ENCODE measurements at places on chromosomes 1 and 21. TPM values are rescaled to one million over a fixed set of nuclear protein-coding genes. Genes with fewer than 3 reads are reported as not detected.

Gene ATP6V1G3
- total RNA-seq = not detected

Gene BGLAP
- 0.66 TPM for total RNA-seq

Gene MRPS21
- 65.0 TPM for total RNA-seq

Gene UBASH3A
- not detected for total RNA-seq

Gene EXO1
- total RNA-seq = 2.9 TPM

GRCh38 chr1:87291107-87291506 lies 37.6 kb upstream of the LMO4 start:
- no peaks in the 10 kb centered on the region for H3K27me3 ChIP-seq
- no peak overlapping the region for H3K4me3 ChIP-seq
- no peaks in the 10 kb centered on the region for H3K36me3 ChIP-seq
- no peak overlapping the region for H3K27ac ChIP-seq

GRCh38 chr21:44706026-44706705 lies 5.2 kb downstream of the TSPEAR start:
- DNase-seq = no peak
- no peaks in the 10 kb centered on the region for H3K36me3 ChIP-seq
- H3K27me3 ChIP-seq = peaks cover 47% of the 10 kb centered on the region
- H3K4me1 ChIP-seq = no peaks in the 10 kb centered on the region
- H3K4me3 ChIP-seq = no peak overlapping the region

DNA sequence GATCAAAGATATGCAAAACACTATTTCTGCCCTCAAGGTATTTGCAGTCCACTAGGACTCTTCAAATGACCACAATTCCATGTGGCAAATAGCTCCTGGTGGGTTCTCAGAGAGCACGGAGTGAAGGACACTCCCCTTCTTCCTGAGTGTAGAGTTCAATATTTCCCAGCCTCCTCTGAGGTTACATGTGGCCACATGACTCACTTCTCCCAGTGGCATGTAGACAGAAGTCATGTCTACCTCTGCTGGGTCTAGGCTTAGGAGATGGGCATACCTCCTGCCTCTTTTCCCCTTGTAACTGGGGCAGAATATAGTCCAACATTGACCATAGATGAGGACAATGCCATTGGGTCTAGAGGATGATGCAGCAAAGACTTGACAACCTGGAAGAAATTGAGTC lies 191.4 kb downstream of the MIS18A start:
- no peak overlapping the region for H3K4me3 ChIP-seq
- no peaks in the 10 kb centered on the region for H3K36me3 ChIP-seq
- no peaks in the 10 kb centered on the region for H3K4me1 ChIP-seq
- no peak for DNase-seq
- no peak overlapping the region for H3K27ac ChIP-seq

- no peaks in the 10 kb centered on the region for H3K4me1 ChIP-seq
- H3K27ac ChIP-seq = no peak overlapping the region
- DNase-seq = no peak
- no peak overlapping the region for H3K4me3 ChIP-seq
- H3K27me3 ChIP-seq = no peaks in the 10 kb centered on the region
- no peaks in the 10 kb centered on the region for H3K36me3 ChIP-seq
These were observed 177.9 kb upstream of the DUSP10 start for GRCh38 chr1:221919743-221920142.

DNA sequence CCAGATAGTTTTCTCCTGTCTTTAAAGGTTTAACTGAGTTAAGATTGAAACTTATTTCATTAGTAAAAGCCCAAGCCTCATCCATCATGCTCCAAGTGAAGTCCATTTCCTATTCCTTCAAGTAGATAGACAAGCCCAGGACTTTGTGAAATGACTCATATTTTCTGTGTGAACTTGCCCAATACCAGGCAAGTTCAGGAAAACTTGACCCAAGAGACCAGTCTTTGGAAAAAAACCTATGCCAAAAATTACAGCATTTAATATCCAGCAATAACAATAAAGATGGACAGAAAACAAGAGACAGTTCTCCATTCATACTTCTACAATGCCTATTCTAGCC lies 405 bp upstream of the RAB29 start:
- no peaks in the 10 kb centered on the region for H3K36me3 ChIP-seq
- DNase-seq = peak; percentile 25
- peaks cover 4% of the 10 kb centered on the region for H3K4me1 ChIP-seq
- H3K27ac ChIP-seq = no peak overlapping the region
- peaks cover 6% of the 10 kb centered on the region for H3K27me3 ChIP-seq

GRCh38 chr21:41446586-41446985 lies 20.5 kb downstream of the MX1 start:
- no peak overlapping the region for H3K4me3 ChIP-seq
- no peaks in the 10 kb centered on the region for H3K4me1 ChIP-seq
- H3K27me3 ChIP-seq = no peaks in the 10 kb centered on the region
- DNase-seq = no peak
- H3K36me3 ChIP-seq = no peaks in the 10 kb centered on the region

DNA sequence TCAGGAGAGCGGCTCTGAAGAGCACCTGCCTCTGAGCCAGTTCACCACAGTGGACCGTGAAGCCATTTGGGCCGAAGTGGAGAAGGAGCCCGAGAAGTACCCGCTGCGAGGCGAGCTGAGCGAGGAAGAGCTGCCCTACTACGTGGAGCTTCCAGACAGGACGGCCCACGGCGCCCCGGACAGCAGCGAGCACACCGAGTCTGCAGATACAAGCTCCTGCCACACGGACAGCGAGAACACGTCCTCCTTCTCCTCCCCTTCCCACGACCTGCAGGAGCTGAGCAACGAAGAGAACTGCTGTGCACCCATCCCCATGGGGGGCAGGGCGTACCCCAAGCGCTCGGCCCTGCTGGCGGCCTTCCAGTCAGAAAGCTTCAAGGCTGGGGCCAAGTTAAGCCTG lies 74.9 kb upstream of the MORC3 start:
- peaks cover 23% of the 10 kb centered on the region for H3K4me1 ChIP-seq
- peaks cover 2% of the 10 kb centered on the region for H3K36me3 ChIP-seq
- no peaks in the 10 kb centered on the region for H3K27me3 ChIP-seq

DNA sequence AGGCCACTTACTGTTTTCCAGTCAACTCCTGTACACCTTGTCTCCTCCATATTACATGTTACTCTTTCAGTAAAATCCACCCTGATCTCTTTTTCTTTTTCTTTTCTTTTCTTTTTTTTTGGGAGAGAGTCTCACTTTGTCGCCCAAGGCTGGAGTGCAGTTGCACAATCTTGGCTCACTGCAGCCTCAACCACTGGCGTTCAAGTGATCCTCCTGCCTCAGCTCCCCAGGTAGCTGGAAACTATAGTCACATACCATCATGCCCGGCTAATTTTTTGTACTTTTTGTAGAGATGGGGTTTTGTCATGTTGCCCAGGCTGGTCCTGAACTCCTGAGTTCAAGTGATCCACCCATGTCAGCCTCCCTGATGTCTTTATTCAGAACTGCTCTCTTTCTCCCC lies 57.8 kb downstream of the CYYR1 start:
- DNase-seq = no peak
- H3K27ac ChIP-seq = no peak overlapping the region
- no peak overlapping the region for H3K4me3 ChIP-seq
- no peaks in the 10 kb centered on the region for H3K36me3 ChIP-seq

DNA sequence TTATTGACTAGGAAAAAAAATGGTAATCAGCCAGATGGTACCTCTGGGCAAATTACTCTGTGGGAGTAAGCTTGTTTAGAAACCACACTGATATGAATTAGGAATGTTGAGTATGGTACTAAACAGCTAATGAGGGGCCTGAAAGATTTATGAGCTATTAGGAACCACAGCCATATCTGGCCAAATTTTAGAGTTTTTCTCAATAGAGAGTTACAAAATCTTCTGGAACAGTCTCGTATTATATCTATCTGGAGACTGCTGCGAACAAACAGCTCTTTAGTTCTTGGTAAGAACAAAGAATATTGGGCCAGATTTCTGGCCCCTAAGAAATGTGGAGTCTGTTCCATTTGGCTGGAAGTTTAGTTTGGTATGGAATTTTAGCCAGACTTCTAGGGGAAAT lies 4.9 kb upstream of the PODN start:
- no peak overlapping the region for H3K27ac ChIP-seq
- H3K27me3 ChIP-seq = peaks cover 7% of the 10 kb centered on the region
- DNase-seq = peak; percentile 66
- no peak overlapping the region for H3K4me3 ChIP-seq

DNA sequence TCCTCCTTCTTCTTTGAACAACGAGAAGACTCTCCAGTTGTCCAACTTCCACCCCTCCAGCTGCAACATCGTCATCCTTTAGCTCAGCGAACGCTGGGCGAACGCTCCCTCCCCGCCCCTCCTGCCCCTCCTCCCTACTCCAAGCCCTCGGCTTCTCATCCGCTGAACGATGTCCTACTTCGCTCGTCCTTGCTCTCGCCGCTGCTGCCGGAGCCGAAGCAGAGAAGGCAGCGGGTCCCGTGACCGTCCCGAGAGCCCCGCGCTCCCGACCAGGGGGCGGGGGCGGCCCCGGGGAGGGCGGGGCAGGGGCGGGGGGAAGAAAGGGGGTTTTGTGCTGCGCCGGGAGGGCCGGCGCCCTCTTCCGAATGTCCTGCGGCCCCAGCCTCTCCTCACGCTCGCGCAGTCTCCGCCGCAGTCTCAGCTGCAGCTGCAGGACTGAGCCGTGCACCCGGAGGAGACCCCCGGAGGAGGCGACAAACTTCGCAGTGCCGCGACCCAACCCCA lies at the start of gene BCAN:
Gene BCAN (plus strand): TSS at position 357 of the 504 bp plus-strand sequence. CDS start 3,938 bp downstream, outside the sequence.
- no peak within 1 kb of the TSS for H3K27ac ChIP-seq
- peaks cover 7% of the 10 kb centered on the region for H3K4me1 ChIP-seq
- H3K27me3 ChIP-seq = peaks cover 85% of the 10 kb centered on the region
- DNase-seq = no peak
- peak within 1 kb of the TSS; percentile 33 for H3K4me3 ChIP-seq

- H3K27ac ChIP-seq = no peak overlapping the region
- no peak overlapping the region for H3K4me3 ChIP-seq
- no peak for DNase-seq
These were observed 941 bp upstream of the ROR1 start for GRCh38 chr1:63772876-63773275.

- no peaks in the 10 kb centered on the region for H3K27me3 ChIP-seq
- H3K4me3 ChIP-seq = no peak overlapping the region
- H3K4me1 ChIP-seq = no peaks in the 10 kb centered on the region
- no peak for DNase-seq
These were observed 62.9 kb upstream of the ATP1A1 start for GRCh38 chr1:116310180-116310579.

DNA sequence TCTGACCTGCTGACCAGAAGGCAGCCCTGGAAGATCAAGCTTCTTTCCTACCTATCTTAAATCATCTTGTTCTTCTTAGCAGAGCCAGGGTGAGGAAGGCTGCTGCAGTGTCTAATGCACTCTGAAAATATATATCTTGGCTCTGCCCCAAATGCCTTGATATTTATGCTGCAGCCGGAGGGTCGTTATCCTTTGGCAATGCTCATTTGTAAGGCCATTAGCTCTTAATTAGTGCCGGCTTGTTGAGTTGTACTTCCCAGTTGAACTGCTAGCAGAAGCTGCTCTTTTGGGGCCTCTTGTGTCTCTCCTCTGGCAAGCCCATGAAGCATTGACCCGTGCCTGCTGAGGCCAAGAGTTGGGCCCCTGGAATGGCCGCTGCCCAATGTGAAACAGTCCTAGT lies 4.2 kb upstream of the GNL2 start:
- peaks cover 24% of the 10 kb centered on the region for H3K27me3 ChIP-seq
- no peak for DNase-seq
- H3K4me1 ChIP-seq = peaks cover 4% of the 10 kb centered on the region
- no peaks in the 10 kb centered on the region for H3K36me3 ChIP-seq

DNA sequence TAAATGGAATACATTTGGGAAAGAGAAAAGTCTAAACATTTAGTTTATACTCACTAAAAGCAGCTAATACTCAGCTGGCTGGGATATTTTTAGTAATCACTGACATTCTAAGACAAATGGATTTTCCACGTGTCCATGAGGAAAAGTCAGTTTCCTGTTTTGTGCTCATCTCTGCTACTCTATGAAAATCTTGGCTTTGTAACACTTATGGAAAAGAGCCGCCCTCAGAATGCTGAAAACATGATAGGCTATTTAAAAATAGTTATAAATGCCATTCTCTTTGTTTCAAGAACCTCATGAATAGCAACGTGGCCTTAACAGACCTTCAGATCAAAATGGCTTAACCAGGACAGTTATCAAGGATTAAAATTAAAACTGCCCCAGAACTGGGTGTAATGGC lies 29.9 kb downstream of the MRAP start:
- H3K27ac ChIP-seq = peak overlapping the region; percentile 32
- peaks cover 40% of the 10 kb centered on the region for H3K36me3 ChIP-seq
- no peak overlapping the region for H3K4me3 ChIP-seq

DNA sequence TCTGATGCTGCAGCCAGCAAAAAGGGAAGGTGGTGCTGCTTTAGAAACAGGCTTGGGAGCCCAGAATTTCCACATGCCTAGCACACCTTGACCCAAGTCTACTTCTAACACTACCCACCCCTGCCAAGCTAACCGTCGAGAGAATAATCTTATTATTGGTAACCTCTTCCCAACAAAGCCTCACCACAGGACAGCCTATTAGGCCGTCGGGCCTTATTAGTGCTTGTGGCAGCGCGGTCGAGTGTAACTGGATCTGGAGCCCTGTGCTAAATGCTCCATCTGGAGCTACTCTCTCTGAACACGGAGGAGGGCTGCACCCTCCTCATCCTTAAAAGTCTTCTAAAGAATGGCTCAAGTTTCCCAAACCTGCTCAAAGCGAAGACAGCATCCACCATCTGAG lies 165.5 kb upstream of the NFIA start:
- no peaks in the 10 kb centered on the region for H3K4me1 ChIP-seq
- no peaks in the 10 kb centered on the region for H3K27me3 ChIP-seq
- H3K4me3 ChIP-seq = no peak overlapping the region
- no peak for DNase-seq

- no peak overlapping the region for H3K27ac ChIP-seq
- no peak overlapping the region for H3K4me3 ChIP-seq
- peaks cover 40% of the 10 kb centered on the region for H3K4me1 ChIP-seq
- H3K27me3 ChIP-seq = no peaks in the 10 kb centered on the region
These were observed 79.4 kb downstream of the CAPZB start for GRCh38 chr1:19405761-19406487.

- no peaks in the 10 kb centered on the region for H3K36me3 ChIP-seq
- no peaks in the 10 kb centered on the region for H3K27me3 ChIP-seq
- no peak overlapping the region for H3K4me3 ChIP-seq
- no peaks in the 10 kb centered on the region for H3K4me1 ChIP-seq
- no peak for DNase-seq
These were observed 73.8 kb upstream of the ATP5PO start for GRCh38 chr21:33989440-33989839.

GRCh38 chr1:243572940-243573339 lies 277.1 kb downstream of the AKT3 start:
- no peak for DNase-seq
- no peaks in the 10 kb centered on the region for H3K27me3 ChIP-seq
- peaks cover 4% of the 10 kb centered on the region for H3K4me1 ChIP-seq
- H3K4me3 ChIP-seq = no peak overlapping the region
- H3K27ac ChIP-seq = no peak overlapping the region

DNA sequence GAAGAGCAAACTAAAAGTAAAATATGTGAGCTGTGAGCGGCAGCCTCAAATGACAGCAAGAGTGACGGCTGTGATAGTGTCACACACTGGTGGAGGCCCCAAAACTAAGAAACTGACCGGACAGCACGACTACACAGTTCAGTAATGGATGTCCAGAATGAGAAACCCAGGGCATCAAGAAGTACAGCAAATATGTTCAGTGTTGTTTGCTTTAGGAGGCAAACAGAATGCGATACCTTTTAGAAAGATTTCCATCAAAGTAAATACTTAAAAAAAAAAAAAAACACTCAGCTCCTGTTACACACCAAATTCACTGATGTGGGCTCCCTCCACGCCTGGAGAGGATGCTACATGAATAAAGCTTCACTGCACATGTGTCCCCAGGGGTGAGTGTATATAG lies 1.1 kb upstream of the PKP1 start:
- DNase-seq = no peak
- no peak overlapping the region for H3K4me3 ChIP-seq
- H3K27ac ChIP-seq = no peak overlapping the region
- peaks cover 11% of the 10 kb centered on the region for H3K4me1 ChIP-seq
